ENCODE measurements at places on chromosomes 5 and 9. TPM values are rescaled to one million over a fixed set of nuclear protein-coding genes. Genes with fewer than 3 reads are reported as not detected.

- peak; percentile 90 for DNase-seq
- H3K4me1 ChIP-seq = peaks cover 24% of the 10 kb centered on the region
- no peaks in the 10 kb centered on the region for H3K27me3 ChIP-seq
These were observed at the start of gene LHFPL2 for GRCh38 chr5:78648359-78649210. Gene LHFPL2 (minus strand): TSS chr5:78648772. CDS start chr5:78510213, 138,559 bp downstream.

Gene SHISAL2B
- polyA plus RNA-seq = 0.36 TPM

Gene SLC4A9
- polyA plus RNA-seq = not detected

GRCh38 chr5:134506054-134507039 is 19.1 kb upstream of the JADE2 start:
- no peaks in the 10 kb centered on the region for H3K27me3 ChIP-seq
- peak overlapping the region; percentile 80 for H3K27ac ChIP-seq
- no peak overlapping the region for H3K4me3 ChIP-seq
- H3K36me3 ChIP-seq = no peaks in the 10 kb centered on the region

Gene GARNL3
- polyA plus RNA-seq = 24.8 TPM

- H3K36me3 ChIP-seq = no peaks in the 10 kb centered on the region
- H3K4me1 ChIP-seq = peaks cover 7% of the 10 kb centered on the region
- DNase-seq = no peak
These were observed 756.4 kb upstream of the DMAC1 start for GRCh38 chr9:8555762-8556500.

Data from cardiac muscle cell (in vitro differentiated cells and primary cell).